GF-D8 (cell line): ENCODE measurements at places on chromosomes 5 and 9.

GRCh38 chr9:87564111-87564510 lies 66.4 kb downstream of the DAPK1 start:
- DNase-seq: no peak

DNA sequence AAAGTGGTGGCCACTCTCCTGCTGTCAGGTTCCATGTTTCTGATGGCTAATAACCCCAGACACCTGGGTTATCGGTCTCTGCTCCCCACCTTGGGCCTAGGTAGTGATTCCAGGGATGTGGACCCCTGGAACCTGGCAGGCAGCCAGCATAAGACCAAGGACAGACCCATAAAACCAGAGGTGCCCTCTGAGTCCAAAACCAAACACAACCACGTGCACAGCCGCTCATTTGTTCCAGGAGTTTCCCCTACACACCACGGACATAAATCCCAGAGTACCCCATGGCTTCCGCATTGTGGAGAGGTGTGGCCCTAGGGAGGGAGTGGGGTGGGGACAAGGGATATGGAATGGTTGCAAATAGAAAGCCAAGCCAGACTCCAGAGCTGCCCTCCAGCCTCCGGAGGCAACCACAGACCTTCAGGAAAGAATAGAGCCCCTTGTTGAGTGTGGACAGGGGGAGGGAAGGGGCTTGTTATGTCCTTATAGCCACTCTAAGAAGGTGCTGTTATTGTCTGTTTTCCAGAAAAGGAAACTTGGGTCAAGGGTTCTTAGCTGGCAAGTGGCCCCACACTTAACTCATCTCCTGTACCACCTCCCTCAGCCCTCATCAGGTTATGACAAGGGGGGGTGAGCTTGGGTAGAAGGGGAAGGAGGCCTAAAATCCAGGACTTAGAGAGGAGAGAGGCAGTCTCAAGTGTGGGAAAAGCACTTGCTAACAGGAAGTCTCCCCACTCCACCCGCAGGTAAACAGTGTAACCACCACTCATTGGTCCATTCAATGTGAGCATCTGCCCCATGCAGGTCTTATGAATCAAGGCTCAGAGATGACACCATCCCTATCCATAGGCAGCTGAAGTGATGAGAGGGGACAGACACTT lies 23.6 kb upstream of the CYSTM1 start:
- DNase-seq: no peak

- DNase-seq: no peak
These were observed 1075.4 kb upstream of the C9orf72 start for GRCh38 chr9:28648723-28649122.

DNA sequence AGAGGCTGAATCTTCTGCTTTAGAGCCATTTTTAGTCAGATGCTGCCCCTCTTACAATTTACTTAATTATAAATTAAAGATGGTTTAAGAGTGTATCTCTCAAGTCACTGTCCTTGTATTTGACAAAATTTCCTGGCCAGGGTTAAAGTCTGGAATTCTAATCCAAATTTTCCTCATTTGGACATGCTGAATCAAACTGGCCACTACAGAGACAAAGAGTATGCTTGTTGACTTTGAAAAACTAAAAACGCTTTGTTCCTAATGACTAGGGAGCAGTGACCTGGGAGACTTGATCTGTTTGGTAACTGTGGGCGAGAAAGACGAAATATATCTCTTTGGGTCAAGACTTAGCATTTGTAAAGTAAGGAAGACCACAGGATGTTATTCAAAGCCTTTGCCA lies 303.2 kb downstream of the ZSWIM6 start:
- no peak for DNase-seq

DNA sequence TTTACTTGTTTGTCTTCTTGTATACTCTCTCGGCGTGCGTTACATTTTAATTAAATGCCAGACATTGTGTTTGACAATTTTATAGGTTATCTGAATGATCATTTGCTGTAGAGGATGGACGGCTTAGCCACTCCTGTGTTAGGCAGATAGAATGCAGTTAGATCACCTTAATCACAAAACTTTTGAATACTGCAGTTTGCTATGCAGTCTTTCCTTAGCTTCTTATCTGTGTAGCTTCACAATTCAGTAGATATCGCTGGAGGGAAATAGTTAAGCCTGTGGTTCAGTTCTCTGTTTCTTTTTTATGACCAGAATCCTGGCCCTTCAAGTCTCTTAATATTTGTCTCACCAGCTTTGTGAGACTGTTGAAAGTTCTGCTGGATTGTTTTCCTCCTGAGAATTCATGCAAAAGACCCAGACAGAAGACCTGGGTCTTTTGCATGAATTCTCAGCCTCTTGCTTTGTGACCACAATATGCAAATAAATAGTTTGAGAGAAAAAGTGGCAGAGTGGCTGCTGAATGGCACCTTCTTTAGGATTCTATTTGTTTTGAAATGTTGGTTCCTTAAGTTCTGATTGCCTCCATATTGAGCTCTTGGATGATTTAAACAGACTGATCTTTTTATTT lies 40.2 kb downstream of the RASA1 start:
- DNase-seq: no peak

GRCh38 chr5:77906806-77907205 lies 130.7 kb upstream of the TBCA start:
- no peak for DNase-seq

DNA sequence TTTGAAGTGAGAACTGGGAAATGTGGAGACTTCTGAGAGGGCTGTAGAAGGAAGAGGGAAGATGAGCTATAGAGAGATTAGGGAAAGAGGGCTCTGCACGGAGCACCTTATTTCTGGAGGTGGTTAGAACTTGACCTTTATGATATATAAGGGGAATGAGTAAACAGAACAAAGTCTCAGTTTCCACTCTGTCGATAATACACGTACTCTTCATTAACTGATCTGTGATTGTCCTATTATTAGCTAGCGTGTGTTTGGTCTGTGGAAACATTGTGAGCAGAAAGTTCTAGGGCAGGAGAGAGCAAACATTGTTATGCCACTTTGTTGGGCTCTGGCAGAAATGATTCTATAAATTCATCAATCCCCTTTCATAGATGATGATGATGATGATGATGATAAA lies 118.5 kb downstream of the UGCG start:
- no peak for DNase-seq

GRCh38 chr9:135394699-135395645 lies 84.6 kb upstream of the PPP1R26 start:
- no peak for DNase-seq

- DNase-seq: no peak
These were observed 210.5 kb downstream of the NXNL2 start for GRCh38 chr9:88745276-88746001.

DNA sequence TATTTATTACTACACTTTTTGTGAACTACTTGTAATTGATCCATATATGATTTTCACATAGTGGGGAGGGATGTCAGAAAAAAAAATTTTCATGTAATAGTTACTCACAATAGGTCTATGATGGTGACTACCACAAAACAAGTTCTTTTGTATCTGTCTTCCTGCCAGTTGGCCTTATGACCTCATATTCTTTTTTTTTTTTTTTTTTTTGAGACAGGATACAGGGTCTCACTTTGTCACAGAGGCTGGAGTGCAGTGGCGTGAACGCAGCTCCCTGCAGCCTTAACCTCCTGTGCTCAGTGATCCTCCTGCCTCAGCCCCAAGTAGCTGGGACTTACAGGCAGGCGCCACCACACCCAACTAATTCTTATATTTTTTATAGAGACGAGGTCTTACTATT lies 10.9 kb downstream of the SEC24A start:
- no peak for DNase-seq

GRCh38 chr9:126297661-126298060 lies 29.0 kb upstream of the MVB12B start:
- no peak for DNase-seq

DNA sequence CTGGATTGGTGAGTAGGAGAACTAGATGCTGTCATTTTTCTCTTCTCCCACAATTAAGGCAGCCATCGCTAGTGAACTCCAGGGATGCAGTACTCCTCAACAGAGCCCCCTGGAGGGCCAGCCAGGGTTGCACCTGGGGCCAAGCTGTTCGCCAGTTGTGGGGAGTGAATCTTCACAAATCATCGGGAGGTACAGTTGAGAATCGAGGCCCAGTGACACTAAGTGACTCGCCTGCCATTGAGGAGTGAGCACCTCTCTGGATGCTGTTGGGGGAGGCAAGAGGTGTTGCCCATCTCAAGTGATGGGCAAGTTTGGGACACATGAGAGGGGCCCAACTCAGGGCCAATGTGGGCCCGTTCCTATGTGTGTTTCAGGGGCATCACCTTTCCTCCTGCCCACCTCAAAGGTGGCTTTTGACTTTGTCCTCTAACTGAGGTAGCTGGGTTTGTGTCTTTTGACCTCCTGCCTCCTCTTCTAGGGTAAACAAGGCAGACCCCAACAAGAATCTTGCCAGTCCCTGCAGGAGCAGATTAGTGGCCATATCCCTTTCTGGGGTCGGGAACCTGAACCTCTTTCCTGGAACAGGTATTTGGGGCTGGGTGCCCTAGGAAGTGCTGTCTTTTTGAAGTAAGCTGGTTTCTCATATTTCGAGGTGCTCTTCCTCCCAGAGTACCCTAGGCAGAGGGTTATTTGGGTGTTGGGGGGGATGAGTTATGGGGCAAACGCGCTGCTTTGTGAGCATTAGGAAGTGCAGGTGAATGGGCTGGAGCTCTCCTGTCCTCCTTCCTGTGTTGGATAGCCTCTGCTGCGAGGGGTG lies 181.2 kb downstream of the MACROH2A1 start:
- no peak for DNase-seq

- DNase-seq: no peak
These were observed 107.2 kb upstream of the DHFR start for GRCh38 chr5:80761966-80762365.

DNA sequence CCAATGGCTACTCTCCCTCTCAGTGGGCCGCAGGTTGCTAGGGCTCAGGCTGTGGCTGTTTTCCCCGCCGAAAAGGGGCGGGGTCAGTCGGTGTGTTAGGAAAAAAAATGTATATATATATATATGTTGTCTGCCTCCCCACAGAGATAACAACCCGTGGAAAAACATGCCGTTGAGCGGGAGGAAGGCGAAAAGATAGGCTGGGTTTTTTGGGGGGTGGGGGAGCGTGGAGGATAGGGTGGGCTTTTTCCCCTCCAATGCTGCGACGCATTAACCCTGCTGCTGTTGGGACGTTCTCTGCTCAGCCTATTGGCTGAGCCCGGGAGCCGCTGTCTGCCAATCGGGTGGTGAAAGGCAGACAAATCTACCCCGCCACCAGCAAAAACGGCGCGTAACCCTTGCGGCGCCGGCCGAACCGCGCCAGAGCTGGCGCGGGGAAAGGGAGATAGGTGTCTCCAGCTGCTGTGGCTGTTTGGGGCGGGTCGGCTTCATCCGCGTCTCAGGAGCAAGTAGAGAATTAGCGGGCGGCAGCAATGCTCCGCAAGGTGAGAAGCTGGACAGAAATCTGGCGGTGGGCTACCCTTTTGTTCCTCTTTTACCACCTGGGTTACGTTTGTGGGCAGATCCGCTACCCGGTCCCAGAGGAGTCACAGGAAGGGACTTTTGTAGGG lies at the start of gene PCDHGC4:
PCDHGC4 (plus strand) TSS at position 390 of the 671 bp plus-strand sequence; CDS start at position 534, 144 bp downstream.
- no peak for DNase-seq

GRCh38 chr9:69295872-69296552 lies 29.0 kb upstream of the ENTREP1 start:
- no peak for DNase-seq

DNA sequence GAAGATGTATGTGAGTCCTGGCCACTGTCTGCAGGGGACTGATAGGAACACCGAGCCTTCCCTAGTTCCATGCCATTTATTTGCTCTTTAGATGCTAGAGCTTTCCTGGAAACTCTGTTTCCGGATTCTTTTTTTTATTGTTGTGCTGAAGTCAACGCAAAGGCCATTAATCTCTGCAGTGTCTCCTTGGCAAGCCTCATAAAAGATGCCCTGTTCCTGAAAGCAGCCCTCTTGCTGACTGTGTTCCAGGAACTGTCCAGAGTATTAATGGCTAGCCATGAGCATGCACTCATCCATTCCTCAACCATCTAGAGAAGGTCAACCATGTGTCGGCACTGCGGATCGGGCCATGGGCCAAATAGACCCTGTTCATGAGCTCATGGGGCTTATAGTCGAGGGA lies 42.9 kb upstream of the SMAD5 start:
- no peak for DNase-seq

DNA sequence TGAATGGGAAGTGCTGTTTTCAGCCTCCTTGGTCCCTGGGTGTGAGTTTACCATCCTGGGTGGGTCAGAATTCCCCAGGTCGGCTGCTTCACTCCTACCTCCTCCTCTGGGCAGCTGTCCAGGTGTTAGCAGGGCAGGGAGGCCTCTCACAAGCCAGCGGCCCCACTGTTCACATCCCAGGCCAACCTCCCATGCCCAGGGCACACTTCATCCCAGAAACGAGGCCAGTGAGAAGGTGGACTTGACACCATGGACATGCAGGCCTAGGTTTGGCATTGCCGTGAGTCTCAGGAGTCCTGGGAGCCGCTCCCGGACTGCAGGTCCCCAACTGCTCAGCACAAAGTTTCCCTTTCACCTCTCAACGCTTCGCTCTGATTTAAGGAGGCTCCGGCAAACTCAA lies 229.6 kb upstream of the IRX2 start:
- no peak for DNase-seq

DNA sequence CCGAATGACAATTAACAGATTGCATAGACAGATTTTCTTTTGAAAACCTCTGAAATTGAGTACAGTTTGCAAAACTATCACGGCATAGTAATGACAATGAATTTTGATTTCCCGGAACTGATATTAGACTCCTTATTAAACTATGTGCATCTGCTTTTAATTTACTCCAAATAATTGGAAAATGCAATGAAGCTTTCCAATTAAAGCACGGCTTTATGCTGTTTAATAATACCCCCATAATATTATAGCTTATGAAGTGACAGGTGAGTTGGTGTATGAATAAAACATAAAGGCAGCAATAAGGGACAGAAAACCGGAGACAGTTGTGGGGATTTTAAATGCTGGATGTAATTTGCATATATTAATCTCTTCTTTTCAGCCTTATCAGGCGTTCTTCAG lies 110.6 kb downstream of the MVB12B start:
- no peak for DNase-seq

- no peak for DNase-seq
These were observed 30.9 kb upstream of the PPP2R2B start for GRCh38 chr5:146909255-146910068.

- no peak for DNase-seq
These were observed 182.5 kb upstream of the CDH12 start for GRCh38 chr5:23035555-23036090.

DNA sequence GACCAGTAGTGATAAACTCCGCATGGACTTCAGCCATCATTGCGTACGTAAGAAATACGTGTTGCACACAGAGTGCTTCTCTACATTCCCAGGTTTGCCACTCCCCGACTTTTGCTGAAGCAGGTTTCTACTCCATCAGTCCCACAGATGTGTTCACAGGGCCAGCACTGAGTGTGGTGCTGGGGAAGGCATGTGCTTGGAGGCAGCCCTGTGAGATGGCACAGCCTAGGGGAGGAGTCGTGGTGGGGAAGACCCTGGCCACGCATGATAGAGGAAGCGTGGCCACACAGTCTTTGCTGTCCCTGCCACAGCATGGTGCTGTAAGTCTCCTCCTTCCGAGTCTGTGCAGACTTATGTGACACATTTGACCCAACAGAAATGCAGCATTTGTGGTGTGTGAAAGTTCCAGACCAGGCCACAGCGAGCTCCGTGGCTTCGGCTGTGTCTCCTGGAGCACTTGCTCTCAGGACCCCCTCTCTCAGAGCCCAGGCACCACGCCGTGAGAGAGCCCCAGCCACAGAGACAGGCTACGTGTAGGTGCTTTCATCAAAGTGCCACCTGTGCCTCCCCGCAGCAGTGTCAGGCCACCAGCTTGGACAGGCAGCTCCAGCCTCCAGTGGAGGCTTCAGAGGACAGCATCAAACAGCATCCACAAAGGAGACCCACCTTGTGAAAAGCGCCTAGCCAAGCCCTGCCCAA lies 197.8 kb downstream of the AUH start:
- DNase-seq: no peak

- DNase-seq: no peak
These were observed 25.6 kb downstream of the PDZD2 start for GRCh38 chr5:31664566-31664965.

- DNase-seq: no peak
These were observed 7.2 kb downstream of the KDM4C start for GRCh38 chr9:6764950-6765349.
